Eye (tissue), 1 donor: ENCODE measurements at places on chromosomes 5 and 9.
A peak's percentile ranks its signal among the peaks of the same experiment; 100 is the strongest.

- DNase-seq: no peak
Measured at GRCh38 chr5:37712750-37713149, 127.1 kb downstream of the GDNF start.

- no peak for DNase-seq
Measured at GRCh38 chr5:155471027-155471426, 457.5 kb downstream of the KIF4B start.

DNA sequence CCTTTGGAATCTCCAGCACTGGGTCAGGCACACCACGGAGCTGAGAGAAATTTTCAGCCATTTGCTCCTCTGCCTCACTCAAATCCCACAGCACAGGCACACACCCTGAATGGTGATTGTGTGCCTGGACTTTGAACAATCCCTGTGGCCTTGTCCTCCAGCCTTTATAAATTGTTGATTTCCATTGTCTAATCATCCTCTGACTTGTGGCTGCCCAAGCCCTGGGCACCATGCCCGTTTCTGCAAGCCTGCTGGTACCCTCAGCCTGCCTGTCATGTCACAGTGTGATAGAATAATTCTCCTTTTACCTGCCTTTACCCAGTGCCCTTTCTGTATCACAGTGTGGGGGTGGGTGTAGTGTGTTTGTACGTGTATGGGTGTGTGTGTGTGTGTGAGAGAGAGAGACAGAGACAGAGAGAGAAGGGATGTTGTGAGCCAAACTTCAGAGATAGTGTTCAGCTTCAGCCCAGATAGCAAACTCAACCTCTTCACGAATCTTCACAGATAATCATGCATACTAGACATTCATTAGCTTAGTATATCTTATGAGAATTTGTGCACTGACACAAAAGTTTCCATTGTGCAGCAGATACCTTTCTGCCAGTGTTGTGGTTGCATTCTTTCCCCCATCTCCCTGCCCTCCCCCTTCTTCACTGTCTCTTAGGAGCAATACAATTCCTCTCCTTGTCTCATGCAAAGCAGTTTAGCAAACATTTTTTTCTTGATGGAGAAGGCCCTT, 27.8 kb upstream of the SLC44A1 start:
- no peak for DNase-seq

GRCh38 chr9:93096811-93097382, 880 bp downstream of the CARD19 start:
- no peak for DNase-seq

DNA sequence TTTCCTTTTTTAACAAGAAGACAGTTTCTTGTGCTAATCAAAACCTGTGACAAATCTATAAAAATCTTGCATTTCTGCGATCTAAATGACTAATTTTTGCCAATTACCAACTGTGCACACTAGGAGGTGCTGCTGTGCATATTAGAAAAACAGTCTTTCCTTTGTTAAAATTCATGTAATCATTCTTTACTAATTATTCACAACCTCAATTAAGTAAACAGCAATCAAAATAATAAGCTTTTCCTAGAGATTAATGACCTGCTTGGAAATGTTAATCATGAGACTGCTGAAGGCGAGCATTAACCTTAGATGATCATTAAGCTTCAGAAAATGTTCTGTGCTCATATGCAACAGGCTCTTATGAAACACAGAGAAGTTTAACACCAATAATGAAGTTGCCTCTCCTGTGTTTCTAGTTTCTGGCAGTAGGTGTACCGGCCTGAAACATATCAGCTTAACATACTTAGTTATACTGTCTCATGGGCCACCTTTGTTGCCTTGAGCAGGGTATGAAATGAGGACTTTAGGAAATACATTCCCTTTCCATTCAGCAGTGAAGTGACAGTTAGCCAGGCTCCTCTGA, 17.7 kb downstream of the RFESD start:
- DNase-seq: peak; percentile 81

- DNase-seq: no peak
Measured at GRCh38 chr5:78621291-78621738, 27.3 kb downstream of the LHFPL2 start.

DNA sequence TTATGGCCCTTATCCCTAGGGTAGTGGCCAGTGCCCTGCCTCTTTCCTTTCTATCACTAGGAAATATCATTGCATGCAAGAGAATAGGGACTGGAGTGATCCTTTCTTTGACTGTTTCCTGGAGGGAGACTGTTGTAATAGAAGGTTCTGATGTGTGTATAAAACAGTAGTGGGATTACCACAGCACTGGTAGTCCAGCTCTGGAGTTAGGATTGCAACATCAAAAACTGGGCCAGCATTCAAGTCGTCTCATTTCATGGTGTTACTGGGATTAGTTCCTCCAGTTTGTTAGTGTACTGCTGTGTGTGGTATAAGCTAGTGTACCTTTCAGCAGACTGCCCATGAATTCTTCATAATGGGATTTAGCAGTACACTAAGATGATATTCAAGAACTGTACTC, 45.8 kb downstream of the KIAA1958 start:
- no peak for DNase-seq

DNA sequence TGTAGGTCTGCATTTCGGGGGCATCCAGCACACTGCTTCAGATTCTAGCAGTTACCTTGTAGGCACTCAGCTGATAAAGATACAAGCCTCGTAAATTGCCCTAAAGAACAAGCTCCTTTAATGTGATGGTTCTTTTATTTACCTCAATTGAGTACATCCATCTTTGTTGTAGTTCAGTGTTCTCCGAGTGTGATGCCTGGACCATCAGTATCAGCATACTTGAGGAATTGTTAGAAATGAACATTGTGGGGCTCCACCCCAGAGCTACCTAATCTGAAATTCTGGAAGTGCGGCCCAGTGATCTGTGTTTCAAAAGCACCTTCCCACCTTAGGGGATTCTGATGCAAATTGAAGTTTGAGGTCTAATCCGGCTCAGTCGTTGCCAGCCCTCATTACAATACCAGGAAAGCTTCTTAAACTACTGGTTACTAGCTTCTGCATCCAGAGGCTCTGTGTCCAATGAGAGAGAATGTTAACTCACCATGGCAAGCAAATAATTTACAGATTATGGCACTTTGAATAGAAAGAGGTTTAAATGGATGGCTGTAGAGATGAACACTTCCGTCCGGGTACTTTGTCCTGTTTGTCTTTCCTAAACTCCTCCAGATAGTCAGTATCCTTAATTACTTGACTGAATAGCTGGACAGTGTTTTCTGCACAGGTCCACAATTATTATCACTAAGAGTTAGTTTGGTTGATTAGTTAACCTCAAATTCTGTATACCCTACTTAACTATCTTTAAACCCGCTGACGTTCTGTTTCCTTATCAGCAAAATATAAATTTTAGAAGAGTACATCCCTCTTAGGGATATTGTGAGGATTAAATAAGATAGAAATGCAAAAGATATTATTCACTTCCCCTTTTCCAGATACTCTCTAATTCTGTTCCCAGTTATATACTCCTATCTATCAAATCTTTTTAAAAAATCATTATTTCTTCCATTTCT, 47.9 kb downstream of the RAI14 start:
- no peak for DNase-seq

DNA sequence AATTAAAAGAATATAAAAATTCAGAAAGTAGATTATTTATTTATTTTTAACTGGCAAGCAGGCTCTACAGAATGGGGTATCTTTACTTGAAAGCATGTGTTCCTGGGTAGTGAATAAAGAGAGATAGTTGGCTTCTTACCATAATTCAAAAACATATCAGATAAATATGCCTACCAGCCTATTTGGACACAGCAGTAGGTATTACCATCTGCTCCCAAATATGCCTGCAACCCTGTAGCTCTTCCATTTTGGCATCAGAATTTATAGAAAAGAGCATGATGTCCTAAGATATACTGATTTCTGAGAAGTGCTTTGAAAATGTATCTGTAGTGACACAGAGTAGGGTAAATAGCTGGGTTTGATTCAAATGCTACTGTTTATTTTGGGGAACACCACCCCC, 1300.5 kb upstream of the DMAC1 start:
- DNase-seq: no peak

DNA sequence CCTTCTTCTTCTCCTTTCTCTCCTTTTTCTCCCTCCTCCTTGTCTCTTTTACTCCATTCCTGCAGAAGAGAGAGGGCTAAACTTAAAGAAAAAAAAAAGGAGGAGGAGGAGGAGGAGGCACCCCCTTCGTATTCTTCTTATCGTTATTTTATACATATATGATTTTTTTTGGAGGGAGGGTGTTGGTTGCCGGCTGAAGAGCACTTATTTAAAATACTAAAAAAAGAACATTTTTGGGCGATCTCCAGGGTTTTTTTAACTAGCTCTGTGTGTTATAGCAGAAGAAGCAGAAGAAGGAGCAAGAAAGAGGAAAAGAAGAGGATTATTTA, 381 bp downstream of the NR2F1 start:
- DNase-seq: no peak

- DNase-seq: no peak
Measured at GRCh38 chr9:131566158-131566557, 20.8 kb downstream of the PRRT1B start.

- no peak for DNase-seq
Measured at GRCh38 chr9:120924698-120925534, 1.7 kb downstream of the TRAF1 start.

DNA sequence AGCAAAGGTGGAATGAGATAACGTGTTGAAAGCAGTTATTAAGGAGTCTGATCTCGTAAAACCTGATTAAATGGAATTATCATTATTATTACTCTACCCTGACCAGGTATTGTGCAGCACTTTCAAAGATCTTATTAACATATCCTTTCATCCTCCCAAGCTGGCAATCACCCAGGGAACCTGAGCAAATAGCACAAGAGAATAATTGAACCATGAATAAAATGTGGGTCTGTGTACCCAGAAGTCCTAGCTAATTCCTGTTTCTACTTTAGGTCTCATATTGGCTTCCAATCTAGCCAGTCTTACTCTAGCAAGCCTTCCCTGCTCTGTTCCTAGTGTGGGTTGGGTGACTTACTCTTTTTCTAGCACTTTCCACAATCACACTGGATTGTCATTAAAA, 162.2 kb upstream of the STK32A start:
- no peak for DNase-seq

GRCh38 chr5:126403876-126404275, 19.3 kb upstream of the GRAMD2B start:
- no peak for DNase-seq

DNA sequence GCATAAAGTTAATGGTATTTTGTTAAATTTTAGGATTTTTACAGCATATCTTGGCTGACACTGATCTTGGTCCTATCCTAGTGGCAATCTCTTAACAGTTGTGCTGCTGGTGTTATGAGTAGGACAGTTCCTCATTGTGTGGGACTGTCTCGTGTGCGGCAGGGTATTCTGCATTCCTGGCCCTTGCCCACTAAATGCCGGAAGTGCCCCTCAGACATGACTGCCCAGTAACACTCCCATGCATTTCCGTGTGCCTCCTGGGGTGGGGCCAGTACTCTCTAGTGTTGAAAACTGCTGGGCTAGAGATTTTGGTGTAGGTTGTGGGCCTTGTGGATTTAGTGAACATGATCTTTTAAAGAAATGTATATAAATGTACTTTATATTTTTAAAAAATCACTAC, 227.1 kb upstream of the DMRT1 start:
- DNase-seq: no peak

GRCh38 chr5:31504529-31504928, 27.4 kb downstream of the DROSHA start:
- DNase-seq: peak; percentile 68

GRCh38 chr9:16171911-16172310, 619.1 kb downstream of the CCDC171 start:
- DNase-seq: peak; percentile 51

DNA sequence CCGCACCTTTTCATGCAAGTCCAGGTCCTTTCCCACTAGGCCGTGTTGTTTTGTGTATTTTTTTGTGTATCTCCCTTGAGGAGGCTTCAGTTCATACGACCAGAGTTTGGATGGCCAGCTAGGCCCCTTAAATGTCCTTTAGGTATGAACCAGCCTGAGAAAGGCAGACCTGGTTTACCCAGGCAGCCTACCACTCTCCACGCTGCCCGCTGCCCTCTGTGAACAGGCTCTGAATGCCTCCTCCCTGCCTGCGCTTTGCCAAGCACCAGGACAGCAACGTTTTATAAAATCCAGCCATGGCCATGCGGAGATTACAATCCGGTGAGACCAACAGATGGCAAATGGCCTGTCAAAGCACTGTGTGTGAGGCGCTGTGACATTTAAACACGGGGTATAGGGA, 626 bp upstream of the CLTB start:
- no peak for DNase-seq

DNA sequence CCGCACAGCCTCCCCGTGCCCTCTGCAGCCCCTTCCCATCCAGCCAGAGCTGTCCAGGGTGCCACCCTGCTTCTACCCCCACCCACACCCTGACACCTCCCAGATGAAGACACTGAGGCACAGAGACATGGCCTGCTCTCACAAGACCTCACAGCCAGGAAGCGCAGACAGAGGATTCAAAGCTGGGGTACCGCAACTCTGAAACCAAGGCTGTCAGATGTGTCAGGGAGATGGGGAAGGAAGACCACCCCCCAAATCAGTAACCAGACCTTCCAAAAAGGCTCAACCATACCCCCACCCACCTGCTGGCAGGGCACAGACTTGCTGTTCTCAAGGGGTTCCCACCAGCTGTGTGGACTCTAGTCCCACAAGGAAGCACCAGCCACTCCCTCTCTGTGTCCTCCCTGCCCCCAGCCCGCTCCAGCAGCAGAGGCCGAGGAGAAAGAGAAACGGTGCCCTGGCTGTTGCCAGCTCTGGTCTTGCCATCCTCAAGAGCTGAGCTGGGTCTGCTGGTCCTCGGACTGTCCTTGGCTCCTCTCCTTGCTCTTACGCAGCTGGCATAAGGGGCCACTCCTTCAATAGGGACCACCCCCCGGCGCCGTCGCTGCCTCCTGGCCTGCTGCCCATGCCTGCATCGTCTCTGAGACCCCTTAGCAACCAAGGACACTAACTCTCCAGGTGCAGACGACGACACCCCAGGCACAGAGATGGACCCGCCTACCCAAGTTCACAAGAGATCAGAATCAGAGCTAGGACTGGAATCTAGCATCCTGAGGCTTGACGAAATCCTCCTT, 699 bp downstream of the AKNA start:
- no peak for DNase-seq

DNA sequence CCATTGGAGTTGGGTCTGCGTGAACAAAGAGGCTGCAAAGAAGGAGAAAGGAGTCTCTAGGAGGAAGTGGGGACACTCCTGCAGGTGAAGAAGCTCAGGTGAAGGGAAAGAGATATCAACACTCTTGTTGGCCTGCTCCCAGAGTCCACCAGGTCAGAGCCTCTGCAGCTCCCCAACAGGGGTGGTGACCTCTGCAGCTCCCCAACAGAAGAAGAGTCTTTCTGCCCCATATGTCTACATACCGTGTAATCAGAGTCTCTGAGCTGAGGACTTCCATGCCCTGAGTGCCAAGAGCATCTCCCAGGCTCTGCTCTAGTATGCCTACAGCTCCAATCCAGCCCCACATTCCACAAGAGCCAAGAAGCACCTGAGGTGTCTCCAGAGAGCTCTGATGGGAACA, 67.4 kb upstream of the TRPC7 start:
- no peak for DNase-seq
